Stimulated activated CD8-positive, alpha-beta memory T cell treated with anti-CD3 and anti-CD28 coated beads, Interleukin-2, amount 100 ng/mL, for 48 hours (primary cell): ENCODE measurements at places on chromosomes 1 and 21.

- DNase-seq = no peak
Observed at GRCh38 chr21:42486531-42486930, 9.5 kb downstream of the RSPH1 start.

GRCh38 chr1:31981972-31982371, 31.7 kb upstream of the KHDRBS1 start:
- no peak for DNase-seq

GRCh38 chr1:48036710-48037355, 39.6 kb upstream of the TRABD2B start:
- no peak for DNase-seq

DNA sequence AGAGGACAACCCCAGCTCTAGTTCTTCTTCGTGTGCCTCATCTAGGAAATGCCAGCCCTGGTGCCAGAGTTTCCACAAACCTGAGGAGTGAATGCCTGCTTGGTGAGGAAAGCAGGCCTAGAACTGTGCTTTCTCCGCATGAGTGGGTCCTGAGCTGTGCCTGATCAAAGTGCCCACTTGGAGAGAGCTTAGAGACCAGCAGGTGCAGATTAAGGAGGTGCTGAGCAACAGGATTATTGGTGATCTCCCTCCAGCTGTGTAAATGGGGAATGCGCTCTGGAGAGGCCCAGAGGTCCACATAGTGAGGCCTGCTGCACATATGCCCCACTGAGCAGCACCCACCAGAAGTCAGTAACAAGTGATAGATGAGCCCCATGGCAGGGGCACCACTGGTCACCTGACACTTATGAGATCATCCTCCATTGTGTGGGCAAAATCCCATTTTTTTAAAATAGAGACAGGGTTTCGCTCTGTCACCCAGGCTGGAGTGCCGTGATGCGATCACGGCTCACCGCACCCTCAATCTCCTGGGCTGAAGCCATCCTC, 127.2 kb upstream of the ZC3H12A start:
- no peak for DNase-seq

DNA sequence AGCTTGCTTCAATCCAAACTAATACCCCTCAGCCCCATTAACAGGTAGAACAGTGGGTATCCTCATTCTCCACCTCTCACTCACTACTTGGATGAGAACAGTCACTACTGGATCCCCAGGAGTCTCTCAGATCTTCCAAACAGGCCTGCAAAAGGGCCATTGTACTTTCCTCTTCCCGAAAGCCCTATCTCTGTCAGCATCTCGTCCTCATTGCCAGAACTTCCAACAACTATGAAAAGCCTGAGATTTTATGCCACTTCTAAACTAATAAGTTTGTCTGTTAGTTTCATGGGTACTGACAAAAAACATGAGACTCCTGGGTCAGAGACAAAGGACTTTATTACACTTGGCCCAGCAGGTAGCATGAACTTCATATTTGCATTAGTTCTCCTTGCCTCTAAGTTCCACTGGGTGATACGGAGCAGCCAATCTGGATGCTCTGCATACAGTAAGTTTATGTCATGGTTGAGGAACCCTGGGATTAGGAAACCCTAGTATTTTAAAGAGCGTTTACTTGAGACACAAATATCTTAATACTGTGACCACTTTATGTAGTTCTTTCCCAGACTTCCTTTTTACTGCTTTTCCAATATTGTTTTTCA, 38.1 kb downstream of the VANGL2 start:
- no peak for DNase-seq

DNA sequence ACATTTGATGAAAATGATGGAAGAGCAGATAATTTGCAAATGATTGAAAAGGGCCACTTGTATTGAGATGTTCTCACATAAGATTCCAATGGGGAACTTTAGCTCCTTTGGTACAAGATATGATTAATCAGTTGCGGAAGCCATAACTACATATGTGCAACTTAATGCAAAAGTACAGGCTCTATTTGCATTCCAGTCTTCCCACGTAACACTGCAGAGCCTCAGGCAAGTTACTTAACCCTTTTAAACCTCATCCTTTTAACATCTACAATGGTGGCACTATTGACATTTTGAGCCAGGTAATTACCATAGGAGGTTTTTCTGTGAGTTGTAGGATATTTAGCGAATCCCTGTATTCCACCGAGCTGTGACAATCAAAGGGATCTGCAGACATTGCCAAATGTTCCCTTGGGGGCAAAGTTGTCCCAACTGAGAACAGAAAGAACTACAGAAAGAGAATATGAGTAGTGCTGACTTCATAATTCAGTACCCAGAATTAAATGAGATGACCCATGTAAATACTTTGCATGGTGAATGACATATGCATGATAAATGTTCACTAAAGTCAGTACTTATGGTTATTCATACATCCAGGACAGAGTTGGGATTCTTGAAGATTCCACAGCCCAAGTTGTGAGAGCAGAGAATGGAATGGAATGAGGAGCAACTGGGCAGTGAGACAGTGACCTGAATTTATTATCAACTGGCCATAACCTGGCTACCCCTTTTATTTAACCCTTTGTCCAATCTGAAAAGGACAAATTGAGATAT, 62.6 kb downstream of the SPAG17 start:
- no peak for DNase-seq
